ENCODE measurements at places on chromosomes 13 and 19.

DNA sequence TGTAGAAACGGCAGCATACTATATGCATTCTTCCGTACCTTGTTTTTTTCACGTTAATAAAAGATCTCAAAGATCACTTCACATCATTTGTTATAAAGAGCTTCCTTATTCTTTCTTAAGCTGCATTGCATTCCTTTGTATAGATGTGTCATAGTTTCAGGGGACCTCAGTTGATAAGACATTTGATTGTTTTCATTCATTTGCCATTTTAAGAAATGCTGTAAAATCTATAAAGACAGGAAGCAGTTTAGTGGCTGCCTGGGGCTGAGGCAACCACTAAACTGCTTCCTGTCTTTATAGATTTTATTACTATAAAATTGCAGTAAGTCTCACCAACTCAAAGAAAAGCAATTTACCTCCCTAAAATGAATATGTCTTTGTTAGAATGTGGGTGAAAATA is 59.4 kb downstream of the ZDHHC20 start:
- DNase-seq, result no peak

DNA sequence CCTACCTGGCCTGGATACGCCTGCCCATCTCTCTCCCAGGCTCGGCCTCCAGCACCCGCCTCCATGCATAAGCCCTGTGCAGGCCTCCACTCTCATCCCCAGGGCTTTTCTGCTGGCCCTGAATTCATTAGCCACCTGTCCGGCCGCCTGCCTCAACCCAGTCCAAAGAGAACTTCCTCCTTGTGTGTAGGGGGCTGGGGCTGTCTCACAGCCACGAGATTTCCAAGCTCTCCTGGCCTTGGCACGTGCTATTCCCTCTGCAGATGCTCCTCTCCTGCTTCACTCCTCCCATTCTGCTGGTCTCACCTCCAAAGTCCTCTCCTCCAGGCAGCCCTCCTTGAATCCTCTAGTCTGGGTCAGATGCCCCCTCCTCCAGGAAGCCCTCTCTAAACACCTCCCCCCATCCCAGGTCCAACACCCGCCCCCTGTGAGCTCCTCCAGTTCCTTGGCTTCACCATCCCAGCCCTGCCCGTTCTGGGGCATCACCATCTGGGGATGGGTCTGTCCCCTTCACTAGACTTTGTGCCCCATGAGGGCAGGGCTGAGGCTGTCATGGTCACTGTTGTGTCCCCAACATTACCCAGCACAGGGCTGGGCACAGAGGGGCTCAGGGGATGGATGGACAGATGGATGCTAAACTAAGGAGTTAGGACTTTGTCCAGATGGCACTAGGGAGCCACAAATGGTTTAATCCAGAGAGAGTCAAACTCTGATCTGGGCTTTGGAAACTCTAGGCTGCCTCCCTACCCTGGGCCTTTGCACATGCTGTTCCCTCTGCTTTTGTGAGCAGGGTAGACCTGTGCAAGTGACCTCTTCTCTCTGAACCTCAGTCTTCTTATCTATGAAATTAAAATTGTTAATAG is 14.8 kb downstream of the MEIS3 start:
- DNase-seq, result no peak

DNA sequence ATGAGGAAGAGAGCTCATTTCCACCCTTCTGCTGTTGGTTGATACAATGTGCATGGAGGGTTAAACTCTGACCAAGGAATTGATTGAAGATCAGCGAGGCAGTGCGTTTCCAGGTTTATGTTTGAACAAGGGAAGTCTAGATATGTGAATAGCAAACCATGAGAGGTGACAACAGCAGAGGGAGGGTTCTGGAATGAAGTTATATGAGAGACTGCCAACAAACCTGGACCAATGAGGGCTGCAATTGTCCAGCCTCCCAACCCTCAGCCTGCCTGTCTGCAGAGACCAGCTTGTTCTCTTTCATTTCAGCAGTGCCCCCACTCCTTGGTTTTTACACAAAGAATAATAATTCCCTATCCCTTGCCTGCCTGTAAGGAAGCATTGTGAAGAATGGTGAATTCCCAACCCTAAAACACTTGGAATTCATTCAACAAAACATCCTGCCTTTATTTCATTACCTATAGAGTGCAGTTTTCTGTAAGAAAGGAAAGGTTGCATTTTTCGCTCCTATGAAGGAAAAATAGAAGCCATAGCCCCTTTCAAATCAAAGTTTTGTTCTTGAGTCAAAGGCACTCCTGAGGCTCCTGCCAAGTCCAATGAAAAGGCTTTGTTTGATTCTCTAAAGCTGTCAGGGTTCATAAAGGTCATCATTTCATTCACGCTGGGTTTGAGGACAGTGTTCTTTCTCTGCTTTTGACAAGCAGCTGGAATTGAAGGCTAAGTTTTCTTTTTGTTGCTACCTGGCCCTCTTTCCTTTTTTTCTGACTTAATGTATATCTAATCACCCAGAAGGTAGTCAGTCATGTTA is 53.6 kb upstream of the ABCC4 start:
- DNase-seq, result no peak

GRCh38 chr13:112880976-112881540 is 88.0 kb upstream of the MCF2L start:
- DNase-seq, result no peak

DNA sequence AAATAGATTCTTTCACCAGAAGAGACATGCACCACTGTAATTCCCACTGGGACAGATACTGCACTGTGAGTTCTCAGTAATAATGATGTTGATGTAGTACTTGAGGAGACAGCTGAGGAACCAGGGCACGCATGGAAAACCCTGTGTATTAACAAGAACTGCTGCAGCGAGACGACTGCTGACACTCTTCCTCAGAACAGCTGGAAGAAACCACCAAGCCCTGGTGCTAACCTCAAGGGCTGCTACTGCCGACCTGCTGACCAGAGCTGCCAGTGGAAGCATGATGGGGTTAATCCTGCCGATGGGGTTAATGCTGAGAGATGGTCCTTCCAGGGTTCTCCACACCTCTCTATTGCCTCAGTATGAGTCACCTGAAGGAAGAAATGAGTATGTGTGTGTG is 45.6 kb downstream of the EDNRB start:
- DNase-seq, result no peak

GRCh38 chr19:5345895-5346386 is 5.3 kb upstream of the PTPRS start:
- DNase-seq, result no peak

DNA sequence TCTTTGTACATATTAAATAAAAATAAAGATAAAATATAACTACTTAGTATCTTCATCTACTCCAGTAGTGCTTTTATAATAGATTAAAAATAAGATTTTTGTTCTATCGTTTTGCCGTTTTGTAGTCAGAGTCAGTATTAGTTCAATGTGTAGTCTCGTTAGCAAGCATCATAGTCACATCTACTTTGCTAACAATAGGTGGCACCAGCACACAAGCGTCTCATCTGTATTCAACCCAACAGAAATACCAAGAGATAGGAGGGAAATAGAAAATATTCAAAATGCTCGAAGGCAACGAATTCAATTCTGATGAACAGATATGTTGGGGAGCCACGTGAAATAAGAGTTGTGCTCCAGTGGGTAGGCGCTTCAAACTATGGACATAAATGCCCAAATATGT is 21.4 kb upstream of the MICU2 start:
- DNase-seq, result no peak

DNA sequence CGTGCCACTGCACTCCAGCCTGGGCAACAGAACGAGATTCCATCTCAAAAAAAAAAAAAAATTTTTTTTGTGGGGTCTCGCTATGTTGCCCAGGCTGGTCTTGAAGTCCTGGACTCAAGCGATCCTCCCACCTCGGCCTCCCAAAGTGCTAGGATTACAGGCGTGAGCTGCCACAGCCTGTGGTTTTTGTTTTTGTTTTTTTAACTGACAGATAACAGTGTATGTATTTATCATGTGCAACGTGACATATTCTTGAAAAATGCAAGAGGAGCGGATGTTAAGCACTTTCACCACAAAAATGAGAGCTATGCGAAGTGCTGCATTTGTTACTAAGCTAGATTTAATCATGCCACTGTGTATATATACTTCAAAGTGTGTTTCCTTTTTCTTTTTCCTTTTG is 49.0 kb downstream of the ARHGEF18 start:
- DNase-seq, result no peak

DNA sequence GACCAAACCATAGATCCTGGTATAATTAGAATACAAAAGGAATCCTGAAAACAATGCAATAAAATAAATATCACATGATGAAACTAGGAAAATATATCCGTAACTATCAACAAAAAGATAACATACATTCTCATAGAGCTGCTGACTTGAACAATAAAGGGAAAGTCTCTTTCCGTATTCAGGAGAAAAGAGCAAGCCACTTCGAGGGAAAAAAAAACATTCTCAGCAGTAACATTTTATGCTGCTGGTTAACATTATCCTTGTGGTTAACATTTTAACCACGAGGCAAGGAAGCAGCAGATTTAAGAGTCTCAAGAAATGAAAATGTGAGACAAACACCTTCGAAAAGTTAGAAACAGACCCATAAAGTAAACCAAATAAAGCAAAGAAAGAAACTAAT is 25.8 kb downstream of the NALCN start:
- DNase-seq, result no peak

DNA sequence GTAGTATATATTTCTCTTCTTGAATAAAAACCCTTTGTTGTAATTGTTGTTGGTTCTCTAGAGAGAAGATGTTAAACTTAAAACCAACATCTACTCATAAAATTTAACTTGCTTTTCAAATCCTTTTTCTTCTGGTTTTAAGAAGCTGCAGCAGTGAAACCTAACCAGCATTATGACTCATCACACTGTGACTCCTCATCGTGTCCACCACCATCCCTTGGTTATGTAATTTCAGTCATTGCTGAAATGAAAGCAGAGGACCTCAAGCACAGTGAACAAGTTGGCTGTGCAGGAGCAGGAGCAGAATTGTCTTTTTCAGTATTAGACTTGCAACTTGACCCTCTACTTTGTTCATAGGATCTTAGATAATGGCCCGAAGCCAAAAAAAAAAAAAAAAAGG is 64.9 kb upstream of the HTR2A start:
- no peak for DNase-seq

DNA sequence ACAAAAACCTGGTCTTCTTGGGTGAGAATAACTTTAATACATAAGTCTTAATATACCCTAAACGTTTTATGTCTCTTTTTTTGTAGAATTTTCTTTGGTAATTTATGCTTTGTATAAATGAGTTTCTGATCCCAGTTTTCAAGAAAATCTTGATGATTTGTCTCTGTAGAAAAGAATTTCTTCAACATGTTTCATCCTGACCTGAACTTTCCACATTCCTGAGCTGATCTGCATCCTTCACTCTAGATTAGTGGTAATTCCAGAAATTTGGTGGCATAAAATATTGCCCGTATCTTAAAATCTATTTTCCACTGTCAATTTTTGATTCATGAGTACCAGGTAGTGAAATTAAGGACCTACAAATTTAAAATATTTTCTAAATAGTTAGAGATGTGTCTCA is 16.3 kb downstream of the ZNF714 start:
- DNase-seq, result no peak

- DNase-seq, result no peak
These were observed 4.9 kb downstream of the SUGP1 start for GRCh38 chr19:19315444-19315843.

- no peak for DNase-seq
These were observed 45.7 kb downstream of the LNX2 start for GRCh38 chr13:27574661-27575060.

DNA sequence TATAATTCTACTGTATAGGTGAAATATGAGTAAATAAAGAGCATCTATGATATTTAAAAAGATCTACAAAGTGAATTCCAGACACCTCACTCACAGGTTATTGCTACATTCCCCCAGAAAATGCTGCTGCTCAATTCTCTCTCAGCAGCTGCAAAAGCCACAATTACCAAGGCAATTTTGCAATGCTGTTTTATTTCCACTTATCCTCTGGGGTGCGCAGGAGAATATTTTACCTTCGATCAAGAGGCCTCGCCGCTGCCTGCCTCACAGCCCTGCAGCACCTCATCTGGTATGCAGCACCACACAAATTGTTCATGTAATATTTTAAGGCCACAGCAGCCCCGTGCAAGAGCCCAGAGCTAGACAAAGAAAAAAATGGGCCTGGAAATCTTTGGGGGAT is 333.2 kb downstream of the DNAJC15 start:
- no peak for DNase-seq

GRCh38 chr19:42455086-42455485 is 12.3 kb upstream of the CXCL17 start:
- DNase-seq, result no peak

GRCh38 chr13:35162420-35162819 is 220.3 kb downstream of the NBEA start:
- DNase-seq, result no peak

DNA sequence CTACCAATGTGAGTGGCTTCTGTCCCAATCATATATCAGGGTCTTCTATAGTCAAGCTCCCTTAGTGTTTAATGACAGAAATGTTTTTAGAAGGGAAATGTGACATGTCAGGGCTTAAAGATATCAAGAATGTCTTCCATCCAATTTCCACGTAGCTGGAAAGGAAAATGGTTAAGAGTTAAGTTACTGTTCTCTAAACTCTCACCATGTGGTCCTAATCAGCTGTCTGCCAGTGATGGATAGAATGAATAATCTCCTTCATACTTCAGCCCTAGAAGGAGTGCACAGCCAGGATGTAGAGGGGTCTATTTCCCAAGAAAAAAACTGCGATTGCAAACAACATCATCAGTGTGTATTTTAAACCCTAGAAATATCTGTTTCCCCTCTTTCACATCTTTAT is 36.3 kb downstream of the FLT1 start:
- no peak for DNase-seq

GRCh38 chr19:19524053-19524452 is 4.7 kb upstream of the YJEFN3 start:
- no peak for DNase-seq

DNA sequence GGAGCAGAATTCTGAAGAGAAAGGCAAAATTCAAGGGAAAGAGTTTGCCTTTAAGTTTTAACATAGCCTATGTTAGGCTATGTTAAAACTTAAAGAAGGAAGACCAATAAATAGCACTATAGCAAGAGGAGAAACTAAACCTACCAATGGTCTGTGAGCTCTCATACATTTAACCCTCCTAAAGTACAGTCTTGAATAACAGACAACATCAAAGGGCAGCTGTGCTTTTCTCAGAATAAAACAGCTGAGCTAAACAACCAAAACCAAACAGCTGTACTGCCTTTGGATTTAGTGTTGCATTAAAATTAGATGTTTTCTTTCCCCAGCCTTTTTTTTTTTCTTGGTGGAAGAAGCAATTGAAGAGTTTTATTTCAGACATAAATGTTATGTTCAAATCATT is 34.0 kb downstream of the KLF5 start:
- DNase-seq, result no peak

DNA sequence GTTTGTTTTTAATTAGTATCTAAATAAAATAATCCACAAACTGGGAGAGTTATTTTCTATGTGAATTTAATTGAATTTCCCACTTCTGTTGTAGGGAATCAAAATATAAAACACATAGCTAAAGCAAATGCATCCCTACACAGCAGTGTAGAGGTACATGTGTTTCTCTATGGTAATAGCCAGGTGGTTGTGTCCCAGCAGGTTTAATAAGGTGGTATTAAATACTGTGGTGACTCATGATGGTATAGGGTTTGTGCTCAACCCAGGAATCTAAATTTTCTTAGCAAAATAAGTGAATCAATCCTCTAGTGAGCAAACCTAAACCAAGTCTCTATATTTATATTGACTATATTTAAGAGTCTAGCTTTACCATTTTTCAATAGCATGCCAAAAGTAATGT is 30.0 kb downstream of the PCDH9 start:
- DNase-seq, result no peak

All from stimulated activated CD4-positive, alpha-beta T cell treated with anti-CD3 and anti-CD28 coated beads, Interleukin-15, amount 100 ng/mL, for 24 hours (primary cell).